H9 (cell line): ENCODE measurements at places on chromosomes 5 and 9. TPM values are rescaled to one million over a fixed set of nuclear protein-coding genes. Genes with fewer than 3 reads are reported as not detected.
A peak's percentile ranks its signal among the peaks of the same experiment; 100 is the strongest.

DNA sequence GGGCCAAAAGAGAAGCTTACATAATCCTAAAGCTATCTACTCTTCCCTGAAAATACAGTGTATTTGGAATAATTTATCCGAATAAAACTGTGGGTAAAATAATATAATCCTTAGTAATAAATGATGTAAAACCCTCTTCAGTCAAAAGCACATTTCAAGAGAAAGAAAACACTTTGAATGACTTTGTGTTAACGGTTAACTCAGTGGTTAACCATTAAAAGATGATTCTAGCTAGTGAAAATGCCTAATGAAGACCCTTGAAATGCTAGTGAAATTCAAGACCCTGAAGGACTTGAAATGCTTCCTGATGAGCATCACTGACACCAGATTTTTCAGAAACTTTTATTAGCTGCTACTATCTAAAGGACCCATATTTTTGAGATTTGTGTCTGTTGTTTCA is 70.7 kb downstream of the COX7C start:
- H3K27ac ChIP-seq, result no peak overlapping the region
- DNase-seq, result no peak
- H3K4me1 ChIP-seq, result no peaks in the 10 kb centered on the region
- no peaks in the 10 kb centered on the region for H3K27me3 ChIP-seq
- no peaks in the 10 kb centered on the region for H3K36me3 ChIP-seq

GRCh38 chr9:95880021-95880690 is 4.7 kb downstream of the ERCC6L2 start:
- no peaks in the 10 kb centered on the region for H3K4me1 ChIP-seq
- no peak for DNase-seq
- no peak overlapping the region for H3K27ac ChIP-seq
- H3K27me3 ChIP-seq, result no peaks in the 10 kb centered on the region
- peaks cover 7% of the 10 kb centered on the region for H3K36me3 ChIP-seq

- no peak for DNase-seq
- no peak overlapping the region for H3K27ac ChIP-seq
- no peaks in the 10 kb centered on the region for H3K27me3 ChIP-seq
- H3K4me3 ChIP-seq, result no peak overlapping the region
- H3K4me1 ChIP-seq, result peaks cover 2% of the 10 kb centered on the region; the same call in 1 of the 2 replicates
These were observed 12.5 kb downstream of the SRFBP1 start for GRCh38 chr5:121974261-121974660.

GRCh38 chr9:121216271-121216805 is 14.7 kb upstream of the RAB14 start:
- DNase-seq, result no peak
- no peak overlapping the region for H3K4me3 ChIP-seq
- peaks cover 8% of the 10 kb centered on the region; the same call in 1 of the 2 replicates for H3K4me1 ChIP-seq
- H3K27me3 ChIP-seq, result 0 out of 2 replicates have a peak, but pooled peaks cover 2% of the 10 kb centered on the region

DNA sequence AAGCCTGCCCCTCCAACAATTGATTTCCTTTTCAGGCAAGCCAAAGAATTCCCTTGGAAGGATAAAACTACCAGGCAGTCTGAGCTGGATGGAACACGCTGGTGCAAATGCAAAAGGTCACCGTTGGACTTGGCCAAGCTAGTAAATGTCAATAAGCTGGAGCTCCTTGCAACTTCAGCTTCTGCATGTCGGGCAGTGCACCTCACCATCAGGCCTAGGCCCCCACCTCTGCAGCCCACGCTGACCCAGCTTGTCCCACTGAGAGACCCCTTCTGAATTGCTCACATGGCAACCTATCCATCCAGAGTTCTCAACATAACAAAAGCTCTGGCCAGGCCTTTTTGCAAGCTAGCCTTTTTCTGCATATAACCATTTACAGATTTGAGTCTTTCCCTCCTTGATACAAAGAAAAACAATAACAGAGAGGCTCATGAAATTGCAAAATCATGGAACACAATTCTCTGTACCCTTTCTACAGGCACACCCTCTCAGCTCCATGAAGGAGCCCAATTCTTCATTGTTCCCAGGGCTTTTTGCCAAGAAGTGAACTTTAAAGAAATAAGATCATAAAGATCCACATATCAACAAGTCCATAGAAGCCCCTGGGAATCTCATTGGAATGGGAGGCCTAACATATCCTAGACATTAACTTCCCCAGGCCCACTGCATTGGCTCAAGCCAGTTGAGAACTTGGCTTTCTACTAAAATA is 123.9 kb upstream of the SLIT3 start:
- peaks cover 5% of the 10 kb centered on the region; the same call in 1 of the 2 replicates for H3K4me1 ChIP-seq
- H3K27me3 ChIP-seq, result no peaks in the 10 kb centered on the region
- no peak for DNase-seq
- H3K36me3 ChIP-seq, result no peaks in the 10 kb centered on the region

The APBB3 gene
- total RNA-seq, result 23.8 and 23.9 TPM in 2 replicates

- no peak overlapping the region for H3K27ac ChIP-seq
- H3K27me3 ChIP-seq, result no peaks in the 10 kb centered on the region
These were observed 26.7 kb downstream of the SRFBP1 start for GRCh38 chr5:121988488-121988887.

- peak; percentile 76 for DNase-seq
- peaks cover 5% of the 10 kb centered on the region; the same call in 1 of the 2 replicates for H3K4me1 ChIP-seq
- peak overlapping the region; percentile 99 for H3K4me3 ChIP-seq
- H3K36me3 ChIP-seq, result peaks cover 6% of the 10 kb centered on the region
- H3K27ac ChIP-seq, result no peak overlapping the region
These were observed 1.9 kb upstream of the FST start for GRCh38 chr5:53478411-53479044.

DNA sequence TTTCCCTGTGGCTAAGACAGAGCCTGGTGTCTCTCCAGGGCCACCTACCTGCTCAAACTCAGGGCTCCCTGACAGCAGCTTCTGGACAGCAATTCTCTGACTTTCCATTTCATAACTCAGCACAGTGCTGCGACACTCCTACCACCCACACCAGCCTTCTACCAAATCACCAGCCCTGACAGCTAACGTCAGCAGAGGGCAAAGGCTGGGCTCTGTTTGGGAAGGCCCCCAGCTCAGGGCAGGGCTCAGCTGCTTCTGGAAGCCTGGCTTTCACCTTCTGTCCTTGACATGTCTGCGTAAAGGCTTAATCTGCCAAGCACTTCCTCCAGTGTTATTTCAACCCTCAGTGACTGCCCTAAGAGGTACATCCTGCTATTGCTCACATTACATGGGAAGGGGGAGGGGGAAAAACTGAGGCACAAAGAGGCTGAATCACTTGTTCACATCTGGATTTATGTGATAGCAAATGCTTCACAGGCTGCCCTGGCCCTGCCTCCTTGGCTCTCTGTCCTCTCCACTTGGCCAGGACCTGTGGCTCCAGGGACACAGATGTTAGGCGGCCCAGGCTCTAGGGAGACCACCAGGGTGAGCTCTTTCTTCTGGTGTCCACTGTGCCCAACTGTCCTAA is 102.5 kb upstream of the PANK3 start:
- DNase-seq, result peak; percentile 36
- H3K36me3 ChIP-seq, result no peaks in the 10 kb centered on the region
- no peaks in the 10 kb centered on the region; the same call in 1 of the 2 replicates for H3K4me1 ChIP-seq

DNA sequence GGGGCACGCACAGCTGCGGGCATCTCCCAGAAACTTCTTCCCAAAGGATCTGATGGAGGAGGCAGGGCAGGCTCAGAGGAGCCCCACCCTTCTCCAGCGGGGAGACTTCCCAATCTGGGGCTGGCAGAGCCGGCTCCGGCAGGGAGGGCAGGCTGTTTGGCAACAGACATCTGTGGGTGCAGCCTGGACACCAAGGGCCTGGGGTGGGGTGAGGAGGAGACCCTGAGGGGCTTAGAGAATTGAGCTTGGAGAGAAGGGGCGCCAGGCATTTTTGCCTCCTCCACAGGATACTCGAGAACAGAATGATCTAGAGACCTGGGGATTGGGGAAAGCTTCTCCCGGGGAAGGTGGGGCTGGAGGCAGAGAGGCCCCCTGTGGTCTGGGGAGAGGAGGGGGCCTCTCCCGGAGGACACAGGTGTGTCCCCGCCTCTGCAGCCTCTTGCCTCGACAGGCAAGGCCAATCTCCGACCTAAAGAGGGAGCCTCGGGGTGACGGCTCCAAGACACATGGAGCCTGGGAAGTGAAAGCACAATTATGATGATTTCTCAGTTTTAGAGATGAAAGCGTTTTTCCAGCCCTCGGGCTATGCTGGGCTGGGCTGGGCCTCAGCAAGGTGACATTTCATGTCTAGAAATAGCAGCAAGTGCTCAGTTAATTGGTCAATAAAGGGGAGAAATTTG is 8.4 kb downstream of the LHX3 start:
- H3K4me1 ChIP-seq, result no peaks in the 10 kb centered on the region
- H3K27ac ChIP-seq, result no peak overlapping the region
- peak; percentile 49 for DNase-seq
- H3K36me3 ChIP-seq, result no peaks in the 10 kb centered on the region
- peak overlapping the region; percentile 71 for H3K4me3 ChIP-seq

GRCh38 chr5:6710070-6710469 is 3.2 kb upstream of the TENT4A start:
- H3K4me1 ChIP-seq, result no peaks in the 10 kb centered on the region
- no peak overlapping the region for H3K27ac ChIP-seq
- H3K36me3 ChIP-seq, result no peaks in the 10 kb centered on the region
- H3K27me3 ChIP-seq, result no peaks in the 10 kb centered on the region
